ENCODE measurements at places on chromosomes 6 and 20.

DNA sequence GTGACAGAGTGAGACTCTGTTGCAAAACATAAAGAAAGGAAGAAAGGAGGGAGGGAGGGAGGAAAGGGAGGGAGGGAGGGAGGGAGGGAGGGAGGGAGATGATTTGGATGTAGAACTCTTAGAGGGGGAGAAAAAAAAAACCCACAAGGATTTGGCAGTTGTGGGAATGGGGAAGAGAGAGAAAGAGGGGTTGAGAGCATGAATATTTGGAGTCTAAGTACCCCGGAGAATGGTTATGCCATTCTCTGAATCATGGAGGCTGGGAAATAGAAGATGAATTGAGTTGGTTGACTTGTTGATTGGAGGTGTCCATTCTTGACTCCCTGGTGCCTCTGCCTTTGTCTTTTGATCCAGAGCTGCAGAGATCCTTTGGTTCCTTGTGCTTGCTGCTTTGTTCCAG is 35.7 kb downstream of the RALY start:
- no peak for DNase-seq

DNA sequence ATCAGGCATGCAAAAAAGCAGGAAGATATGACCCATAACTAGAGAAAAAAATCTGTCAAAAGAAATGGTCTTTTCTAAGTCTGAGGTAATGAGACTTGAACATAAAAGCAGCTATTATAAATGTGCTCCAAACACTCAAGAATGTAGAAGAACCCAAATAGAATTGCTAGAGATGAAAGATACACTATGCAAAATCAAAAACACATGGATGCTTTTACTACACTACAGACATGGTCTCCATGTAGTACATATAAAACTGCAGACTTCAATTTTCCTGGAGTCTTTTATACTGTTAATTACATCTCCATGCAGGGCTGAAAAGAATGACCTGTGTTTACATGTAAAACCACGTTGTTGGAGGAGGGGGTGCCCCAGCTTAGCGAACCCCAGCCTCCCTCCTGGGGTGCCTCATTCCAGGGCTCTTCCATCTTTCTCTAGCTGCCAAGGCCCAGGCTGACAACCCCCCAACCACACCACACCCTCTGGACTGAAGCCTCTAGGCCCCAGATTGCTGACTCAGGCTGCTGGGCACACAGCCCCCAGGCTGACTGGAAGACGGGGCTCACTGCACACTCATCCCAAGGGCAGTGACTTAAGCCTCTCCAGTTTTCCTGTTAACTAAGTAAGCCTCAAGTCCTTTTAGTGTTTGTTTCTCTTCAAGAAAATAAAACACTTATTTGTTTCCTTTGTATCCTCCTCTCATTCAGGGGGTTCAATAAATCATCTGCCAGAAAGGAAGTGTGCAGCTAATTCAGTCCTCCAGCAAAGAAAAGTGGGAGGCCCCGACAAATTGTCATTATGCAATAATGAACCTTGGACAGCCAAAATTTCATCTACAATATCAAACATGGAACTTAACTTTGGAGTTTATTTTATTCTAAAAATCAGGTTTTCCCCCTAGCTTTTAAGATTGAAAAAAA is 26.0 kb upstream of the PLAGL1 start:
- DNase-seq: peak; percentile 55

- DNase-seq: no peak
Observed at GRCh38 chr6:92069781-92070180, 1349.6 kb downstream of the EPHA7 start.

- DNase-seq: no peak
Observed at GRCh38 chr20:61037498-61037897, 214.6 kb upstream of the CDH4 start.

- DNase-seq: no peak
Observed at GRCh38 chr20:58941471-58941870, 39.6 kb upstream of the NELFCD start.

DNA sequence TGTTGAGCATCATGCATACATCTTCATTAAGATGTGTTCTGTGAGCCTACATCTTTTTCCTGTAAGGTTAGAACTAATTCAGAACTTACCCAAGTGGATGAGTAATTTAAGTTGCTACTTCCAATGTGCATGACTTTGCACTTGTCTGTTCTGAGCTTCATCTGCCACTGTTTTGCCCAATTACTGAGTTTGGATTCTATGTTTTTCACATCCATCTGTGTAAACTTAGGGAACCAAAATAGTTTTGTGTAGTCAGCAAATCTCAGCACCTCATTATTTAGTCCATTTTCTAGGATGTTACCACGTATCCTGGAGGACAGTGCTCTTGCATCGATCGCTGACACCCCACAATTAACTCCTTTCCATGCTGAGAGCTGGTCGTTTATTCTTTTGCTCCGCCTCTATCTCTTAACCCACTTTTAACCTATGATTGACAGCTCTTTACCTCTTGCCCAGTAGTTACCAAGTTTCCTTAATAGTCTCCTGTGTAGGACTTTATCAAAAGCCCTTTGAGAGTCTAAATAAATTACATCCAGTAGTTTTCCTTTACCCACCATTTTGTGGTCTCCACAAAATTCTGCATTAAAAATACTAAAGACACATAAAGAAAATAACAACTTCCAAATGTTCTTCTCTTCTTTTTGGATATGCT is 44.2 kb upstream of the CITED2 start:
- DNase-seq: no peak

GRCh38 chr6:113449051-113449450 is 408.1 kb upstream of the MARCKS start:
- no peak for DNase-seq

GRCh38 chr20:64082126-64082731 is 2.0 kb downstream of the LKAAEAR1 start:
- DNase-seq: no peak

- DNase-seq: no peak
Observed at GRCh38 chr20:32849577-32849976, 9.1 kb upstream of the EFCAB8 start.

Measured in AG09309 (cell line).